HT1080 (cell line): ENCODE measurements at places on chromosomes 5 and 9. TPM values are rescaled to one million over a fixed set of nuclear protein-coding genes. Genes with fewer than 3 reads are reported as not detected.

OTULINL gene
- total RNA-seq = 7.0 and 7.1 TPM in 2 replicates

FOXD4L3 gene
- total RNA-seq = not detected in 2 replicates

ORM2 gene
- total RNA-seq = not detected in 2 replicates

- DNase-seq = no peak
Measured at GRCh38 chr9:19629488-19629887, 159.3 kb downstream of the SLC24A2 start.

DNA sequence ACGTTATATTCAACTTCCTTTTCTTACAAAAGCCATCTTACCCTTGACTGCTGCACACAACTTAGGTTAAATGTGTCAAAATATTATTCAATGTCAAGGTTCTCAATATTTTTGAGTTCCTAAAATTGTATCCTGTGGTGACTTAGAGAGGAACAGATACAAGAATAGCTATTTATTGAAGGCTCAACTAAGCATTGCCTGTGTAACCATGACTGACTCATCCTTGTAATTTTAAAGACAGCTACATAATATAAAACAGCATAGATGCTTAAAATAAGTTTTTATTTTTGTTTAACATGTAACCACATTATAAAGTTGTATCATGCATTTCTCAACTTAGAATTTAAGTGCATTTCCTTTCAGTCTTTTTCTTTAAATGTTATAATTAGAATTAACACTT is 312.9 kb upstream of the RGMB start:
- no peak for DNase-seq

GRCh38 chr9:116842658-116843057 is 155.6 kb downstream of the TRIM32 start:
- DNase-seq = no peak

GRCh38 chr5:76325326-76325725 is 77.8 kb upstream of the IQGAP2 start:
- DNase-seq = no peak

- no peak for DNase-seq
Measured at GRCh38 chr9:83932011-83932410, 10.8 kb upstream of the KIF27 start.
